Fibroblast of gingiva (primary cell): ENCODE measurements at places on chromosomes 7 and 10.

- DNase-seq = no peak
These were observed 70.6 kb downstream of the ZPBP start for GRCh38 chr7:50022451-50022850.

DNA sequence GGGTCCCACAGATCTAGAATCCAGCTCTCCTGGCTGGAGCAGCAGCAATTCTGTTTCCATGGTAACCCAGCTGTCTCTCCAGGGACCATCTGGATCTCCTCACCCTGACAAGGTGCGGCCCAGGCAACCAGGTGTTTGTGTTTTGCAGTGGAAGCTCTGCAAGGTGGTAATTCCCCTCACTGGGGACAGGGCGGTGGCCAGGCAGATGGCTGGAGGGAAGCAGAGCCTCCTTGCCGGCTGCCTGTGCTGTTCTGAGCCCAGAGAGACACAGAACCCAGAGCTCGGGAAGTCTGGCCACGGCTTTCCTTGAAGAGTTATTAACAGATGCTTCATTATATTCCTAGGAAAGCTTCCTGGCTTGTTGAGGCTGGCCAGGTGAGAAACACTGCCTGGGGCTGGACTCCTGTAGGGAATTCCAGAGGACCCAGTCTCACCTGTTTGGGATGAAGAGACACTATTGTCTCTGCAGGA lies 118.2 kb upstream of the PPIF start:
- no peak for DNase-seq

DNA sequence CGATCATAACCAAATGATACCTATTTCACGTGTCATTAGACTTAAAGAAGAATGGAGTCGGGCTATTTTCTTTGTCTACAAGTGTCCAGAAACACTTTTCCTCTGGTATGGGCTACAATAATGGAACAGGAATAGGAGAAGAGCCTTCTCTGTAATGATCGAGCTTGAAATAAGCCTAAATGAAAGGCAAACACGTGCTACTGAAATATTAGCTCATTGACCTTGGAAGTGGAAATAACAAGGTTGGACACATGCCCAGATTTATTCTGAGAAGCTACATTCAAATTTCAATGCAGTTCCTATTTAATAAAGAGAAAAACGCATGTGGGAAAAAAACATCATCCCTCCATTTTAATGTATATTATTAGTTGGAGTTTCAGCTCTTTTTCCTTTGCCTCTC lies 254.7 kb upstream of the PTER start:
- no peak for DNase-seq

DNA sequence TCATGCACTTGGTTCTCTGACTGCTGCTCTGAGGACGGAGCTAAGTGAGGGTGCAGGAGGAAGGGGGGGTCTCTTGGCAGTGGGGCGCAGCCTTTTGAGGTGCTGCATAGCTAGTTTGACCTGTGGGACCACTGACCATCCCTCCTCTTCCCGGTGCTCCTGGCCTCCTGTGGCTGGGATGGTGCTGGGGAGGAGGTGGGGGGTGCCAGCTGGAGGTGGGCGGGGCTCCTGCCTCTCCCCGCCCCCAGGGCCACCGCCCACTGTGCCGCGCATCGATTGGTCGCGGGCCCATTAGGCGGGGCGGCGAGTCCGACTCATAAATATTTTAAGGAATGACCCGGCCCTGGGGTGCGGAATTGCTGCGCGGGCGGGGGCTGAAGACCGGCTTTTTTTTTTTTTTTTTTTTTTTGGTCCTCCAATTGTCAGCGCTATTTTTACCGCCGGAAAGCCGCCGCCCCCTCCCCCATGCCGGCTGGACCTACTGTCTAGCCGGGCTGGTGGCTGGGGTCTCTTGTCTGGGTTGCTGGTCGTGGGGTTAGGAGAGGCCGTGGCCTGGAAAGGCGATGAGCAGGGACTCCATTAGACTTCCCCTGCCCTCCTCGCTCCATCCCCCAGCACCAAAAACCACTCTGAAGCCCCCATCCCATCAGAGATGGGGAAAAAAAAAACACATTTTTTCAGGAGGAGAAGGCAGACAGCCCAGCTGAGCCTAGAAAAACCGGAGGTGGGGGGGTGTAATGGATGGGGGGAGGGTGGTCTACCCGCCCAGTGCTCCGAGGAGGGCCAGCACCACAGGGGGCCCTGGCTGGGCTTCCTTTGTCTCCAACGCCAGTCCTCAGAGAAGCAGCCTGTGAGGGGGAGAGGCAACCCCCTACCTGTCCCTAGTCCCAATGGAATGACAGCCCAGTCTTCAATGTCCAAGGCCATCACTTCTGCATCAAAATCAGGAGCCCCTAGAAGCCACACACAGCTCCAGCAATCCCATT lies 6.4 kb downstream of the SH2B2 start:
- DNase-seq = no peak

DNA sequence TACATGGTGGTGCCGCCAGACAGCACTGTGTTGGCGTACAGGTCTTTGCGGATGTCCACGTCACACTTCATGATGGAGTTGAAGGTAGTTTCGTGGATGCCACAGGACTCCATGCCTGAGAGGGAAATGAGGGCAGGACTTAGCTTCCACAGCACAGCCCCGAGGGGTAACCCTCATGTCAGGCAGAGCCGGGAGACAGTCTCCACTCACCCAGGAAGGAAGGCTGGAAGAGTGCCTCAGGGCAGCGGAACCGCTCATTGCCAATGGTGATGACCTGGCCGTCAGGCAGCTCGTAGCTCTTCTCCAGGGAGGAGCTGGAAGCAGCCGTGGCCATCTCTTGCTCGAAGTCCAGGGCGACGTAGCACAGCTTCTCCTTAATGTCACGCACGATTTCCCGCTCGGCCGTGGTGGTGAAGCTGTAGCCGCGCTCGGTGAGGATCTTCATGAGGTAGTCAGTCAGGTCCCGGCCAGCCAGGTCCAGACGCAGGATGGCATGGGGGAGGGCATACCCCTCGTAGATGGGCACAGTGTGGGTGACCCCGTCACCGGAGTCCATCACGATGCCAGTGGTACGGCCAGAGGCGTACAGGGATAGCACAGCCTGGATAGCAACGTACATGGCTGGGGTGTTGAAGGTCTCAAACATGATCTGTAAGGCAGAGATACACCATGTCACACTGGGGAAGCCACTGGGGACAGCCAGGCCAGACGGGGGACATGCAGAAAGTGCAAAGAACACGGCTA lies 104.6 kb upstream of the TNRC18 start:
- DNase-seq = peak; percentile 51

DNA sequence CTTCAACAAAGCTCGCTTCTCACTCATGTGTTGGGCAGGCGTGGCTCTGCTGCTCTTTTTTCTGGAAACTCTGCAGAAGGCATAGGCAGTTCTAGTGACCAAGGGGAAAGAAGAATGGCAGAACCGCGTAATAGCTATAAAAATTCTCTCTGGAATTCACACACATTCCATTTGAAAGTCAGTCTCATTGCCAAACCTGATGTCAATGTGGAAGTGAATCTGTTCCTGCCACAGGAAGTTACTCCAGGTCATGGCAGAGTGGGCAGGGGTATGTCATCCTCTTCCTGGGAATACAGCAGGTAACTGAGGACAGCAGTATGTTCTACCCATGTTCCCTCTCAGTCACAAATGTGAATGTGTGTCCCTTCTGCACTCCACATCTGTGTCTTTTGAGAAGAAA lies 8.2 kb upstream of the PAXIP1 start:
- DNase-seq = no peak

- DNase-seq = no peak
These were observed 108.4 kb upstream of the ZWINT start for GRCh38 chr10:56469482-56469881.

- no peak for DNase-seq
These were observed 347.9 kb upstream of the MEOX2 start for GRCh38 chr7:16034353-16034752.
